ENCODE measurements at places on chromosomes 5 and 9.

DNA sequence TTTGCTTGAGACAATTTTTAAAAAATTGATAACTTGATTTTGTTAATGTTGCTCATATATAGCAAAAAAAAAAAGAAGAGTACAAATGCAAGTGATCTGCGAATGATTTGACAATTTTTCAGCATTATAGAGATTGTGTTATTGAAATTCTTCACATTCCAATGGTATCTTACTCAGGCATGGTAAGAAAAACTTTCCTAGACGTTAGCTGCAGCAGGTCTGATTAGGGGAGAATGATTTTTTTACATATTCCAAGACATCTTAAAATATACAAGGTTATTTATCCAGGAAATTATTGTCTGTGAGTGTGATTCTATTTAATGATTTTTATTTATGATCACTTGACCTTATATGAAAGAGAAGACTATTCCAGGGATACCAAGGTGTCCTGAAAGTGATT is 361.9 kb downstream of the MAT2B start:
- DNase-seq: no peak

GRCh38 chr5:40674661-40675235 is 5.0 kb upstream of the PTGER4 start:
- DNase-seq: no peak

GRCh38 chr5:65482736-65483545 is 1.2 kb upstream of the ADAMTS6 start:
- DNase-seq: peak; percentile 16

DNA sequence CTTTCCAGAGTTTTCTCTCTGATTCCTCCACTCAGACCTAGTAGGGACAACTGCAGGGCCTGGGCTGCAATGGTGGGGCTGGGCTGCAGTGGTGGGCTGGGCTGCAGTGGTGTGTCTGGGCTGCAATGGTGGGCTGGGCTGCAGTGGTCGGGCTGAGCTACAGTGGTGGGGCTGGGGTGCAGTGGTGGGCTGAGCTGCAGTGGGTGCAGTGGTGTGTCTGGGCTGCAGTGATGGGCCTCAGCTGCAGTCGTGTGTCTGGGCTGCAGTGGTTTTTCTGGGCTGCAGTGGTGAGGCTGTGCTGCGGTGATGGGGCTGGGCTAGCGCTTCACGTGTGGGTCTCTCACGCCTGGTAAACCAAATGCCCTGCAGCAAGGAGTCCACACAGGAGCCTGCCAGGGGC is 27.4 kb downstream of the ABO start:
- DNase-seq: no peak

- DNase-seq: peak; percentile 49
These were observed 61.8 kb upstream of the CPLX2 start for GRCh38 chr5:175809531-175810121.

- no peak for DNase-seq
These were observed 30.2 kb downstream of the C5orf15 start for GRCh38 chr5:133938039-133938821.

GRCh38 chr9:69174616-69175463 is 763 bp downstream of the TJP2 start:
- peak; percentile 47 for DNase-seq

GRCh38 chr5:57642698-57643097 is 160.1 kb upstream of the ACTBL2 start:
- DNase-seq: no peak

DNA sequence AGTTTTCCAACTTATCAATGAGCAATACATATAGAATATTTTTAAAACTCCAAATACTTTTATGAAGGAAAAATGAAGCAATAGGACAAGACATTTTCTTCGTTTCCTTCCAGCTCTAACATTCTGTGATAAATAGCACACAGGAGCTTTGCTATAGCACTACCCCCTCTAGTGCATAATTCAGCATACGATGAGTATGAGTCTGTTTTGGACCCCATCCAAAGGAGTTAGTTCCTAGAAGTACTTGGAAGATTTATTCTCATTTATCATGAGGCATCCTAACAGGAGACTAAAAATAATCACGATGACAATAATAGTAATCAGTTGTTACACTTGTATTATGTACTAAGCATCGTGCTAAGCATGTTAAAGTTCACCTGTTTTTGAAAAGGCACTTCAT is 1061.3 kb upstream of the DMAC1 start:
- no peak for DNase-seq

DNA sequence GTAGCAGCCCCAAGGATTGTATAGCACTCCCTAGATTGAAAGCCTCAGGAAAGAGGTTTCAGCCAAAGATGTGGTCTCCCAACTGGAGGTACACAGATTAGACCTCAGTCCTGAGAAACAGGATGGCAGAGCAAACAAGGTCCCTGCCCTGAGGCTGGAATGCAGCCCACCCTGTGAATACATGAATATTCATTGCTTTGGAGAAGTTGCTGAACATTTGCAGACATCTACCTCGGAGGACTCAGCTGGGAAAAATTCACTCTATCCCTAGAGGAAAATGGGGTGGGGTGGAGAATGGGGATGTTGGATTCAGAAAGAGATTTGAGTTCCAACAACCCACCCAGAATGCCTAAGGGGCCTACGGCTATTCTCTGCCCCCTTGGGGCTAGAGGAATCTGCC is 129.4 kb downstream of the SLIT3 start:
- no peak for DNase-seq

DNA sequence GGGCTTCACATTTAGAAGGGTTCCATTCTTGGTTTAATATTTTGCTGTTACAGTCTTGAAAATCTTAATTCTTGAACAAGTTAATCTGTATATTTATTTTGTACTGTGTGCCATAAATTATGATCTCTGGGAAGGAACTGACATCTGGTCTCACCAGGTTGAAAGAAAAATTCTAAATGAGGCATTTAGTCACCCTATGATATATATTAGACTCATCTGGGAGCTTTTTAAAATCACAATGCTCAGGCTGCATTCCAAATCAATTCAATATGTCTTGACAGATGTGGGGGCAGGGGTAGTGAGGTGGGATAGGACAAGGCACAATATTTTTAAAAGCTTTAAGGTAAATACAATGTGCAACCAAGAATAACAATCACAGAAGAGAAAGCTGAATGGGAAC is 569.2 kb downstream of the PRR16 start:
- DNase-seq: no peak

DNA sequence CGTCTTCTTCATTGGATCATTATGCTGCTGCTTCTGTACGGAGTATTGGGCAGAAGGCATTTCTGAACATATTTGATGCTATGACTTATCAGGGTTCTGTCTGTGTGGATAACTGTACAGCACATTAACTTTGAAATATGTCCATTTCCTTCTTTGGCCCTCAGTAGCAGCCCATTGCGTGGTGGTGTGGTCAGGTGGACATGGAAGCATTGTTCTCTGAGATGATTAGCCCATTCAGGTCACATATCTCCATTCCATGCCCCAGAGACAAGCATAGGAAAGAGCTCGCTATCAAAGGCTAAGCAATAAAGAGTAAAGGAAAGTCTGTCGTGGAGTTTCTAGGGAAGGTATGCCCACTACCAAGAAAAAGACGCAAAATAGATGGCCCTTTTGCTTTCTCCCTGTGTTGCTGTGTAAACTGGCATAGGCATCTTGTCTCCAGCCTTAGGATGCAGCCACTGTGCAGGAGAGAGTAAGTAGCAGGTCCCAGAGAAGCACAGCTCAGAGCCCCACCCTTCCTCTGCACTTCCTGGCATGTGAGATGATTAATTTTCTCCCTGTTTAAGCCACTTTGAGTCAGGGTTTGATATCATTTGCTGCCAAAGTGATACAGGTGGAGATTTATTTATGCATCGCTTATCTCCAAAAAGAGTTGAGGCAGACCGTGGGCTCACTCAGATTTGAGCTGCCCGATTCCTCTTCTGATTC is 221.9 kb downstream of the PDZD2 start:
- DNase-seq: no peak

GRCh38 chr5:151912360-151912759 is 12.3 kb downstream of the GLRA1 start:
- DNase-seq: no peak

- no peak for DNase-seq
These were observed 10.2 kb downstream of the DOCK8 start for GRCh38 chr9:224582-225520.

GRCh38 chr9:16824545-16825330 is 45.7 kb downstream of the BNC2 start:
- DNase-seq: no peak

GRCh38 chr5:11683666-11684065 is 220.6 kb downstream of the CTNND2 start:
- DNase-seq: peak; percentile 30

DNA sequence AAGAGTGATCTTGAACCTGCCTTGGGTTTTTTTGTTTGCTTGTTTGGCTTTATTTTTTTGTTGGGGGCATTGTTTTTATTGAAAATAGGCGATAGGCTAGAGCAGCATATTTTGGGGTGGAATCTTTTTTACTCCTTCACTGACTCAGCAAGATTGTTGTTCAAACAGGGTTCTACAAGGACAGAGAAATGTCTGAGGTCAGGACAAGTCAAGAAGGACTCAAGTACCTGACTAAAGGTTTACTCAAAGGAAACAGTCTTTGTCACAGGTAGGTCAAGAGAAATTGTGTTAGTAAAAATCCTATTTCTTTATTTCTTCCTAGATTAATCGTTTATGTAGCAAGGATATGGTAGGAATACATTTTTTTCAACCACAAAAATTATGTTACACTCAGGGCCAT is 1564.0 kb upstream of the CDH9 start:
- no peak for DNase-seq

DNA sequence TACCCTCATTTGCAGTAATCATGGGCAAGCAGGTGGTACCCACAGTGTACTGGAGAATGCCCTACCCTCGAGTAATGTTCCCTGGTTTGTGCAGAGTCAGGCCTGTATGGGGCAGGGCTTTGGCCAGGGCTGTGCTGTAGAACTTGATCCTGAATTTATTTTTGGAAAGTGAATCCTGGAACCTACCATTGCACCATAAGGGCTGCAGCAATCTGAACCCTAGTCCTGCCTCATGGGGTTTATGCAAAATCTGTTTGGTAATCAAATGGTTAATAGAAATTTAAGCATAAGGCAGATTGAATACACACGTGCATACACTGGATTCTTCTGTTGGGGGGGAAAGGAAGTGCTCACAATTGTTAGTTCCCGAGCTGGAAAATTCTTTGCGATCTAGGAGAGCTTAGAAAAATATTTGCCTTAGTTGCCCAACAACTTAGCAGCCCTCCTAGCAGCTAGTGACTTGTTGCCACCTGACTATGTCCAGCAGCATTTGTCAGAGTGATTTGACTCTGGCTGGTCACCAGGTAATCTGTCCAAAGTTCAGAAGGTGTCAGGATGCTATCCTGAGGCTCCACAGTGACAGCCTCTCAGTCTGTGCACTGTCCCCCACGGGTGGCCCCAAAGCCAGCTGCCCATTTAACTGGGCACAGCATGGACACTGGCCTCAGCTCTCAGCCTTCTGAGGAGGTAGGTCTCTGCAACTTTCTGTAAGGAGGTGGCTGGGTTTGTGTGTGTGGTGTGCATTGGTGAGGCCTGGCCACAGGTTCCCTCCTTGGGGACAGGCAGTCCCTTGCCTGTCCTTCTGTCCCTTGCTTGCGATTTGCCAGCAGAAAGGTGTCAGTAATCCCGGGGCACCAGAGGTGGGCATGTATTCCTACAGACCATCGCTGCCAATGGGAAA is 8.3 kb downstream of the MVB12B start:
- no peak for DNase-seq

DNA sequence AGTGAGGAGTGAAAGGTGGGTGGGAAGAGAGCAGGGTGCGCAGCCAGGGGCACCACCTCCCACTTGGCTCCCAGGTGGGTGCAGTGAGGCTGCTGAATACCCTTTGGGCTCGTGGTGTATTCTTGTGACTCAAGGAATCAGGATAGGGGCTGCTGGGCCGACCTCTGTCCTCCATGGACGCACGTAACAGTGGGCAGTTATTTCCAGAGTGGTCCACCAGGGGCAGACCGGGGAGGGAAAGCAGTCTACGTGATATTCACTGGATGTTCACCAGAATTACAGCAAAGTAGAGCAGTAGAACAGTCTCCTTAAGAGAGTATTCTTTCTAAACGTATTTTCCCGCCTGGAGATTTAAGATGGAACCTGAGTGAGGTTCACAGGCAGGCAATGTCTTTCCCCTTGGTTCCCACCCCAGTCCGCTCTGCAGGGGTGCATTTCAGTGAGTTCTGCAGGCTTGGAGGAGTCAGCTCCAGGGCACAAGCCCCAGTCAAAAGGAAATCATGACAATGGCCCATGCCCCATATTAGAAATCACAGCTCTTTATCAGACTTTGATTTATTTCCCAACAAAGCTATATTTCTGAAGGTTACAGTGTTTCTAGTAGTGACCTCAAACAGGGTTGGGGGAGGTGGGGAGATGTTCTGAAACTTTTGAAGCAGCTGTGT is 88.7 kb downstream of the SYK start:
- DNase-seq: no peak

DNA sequence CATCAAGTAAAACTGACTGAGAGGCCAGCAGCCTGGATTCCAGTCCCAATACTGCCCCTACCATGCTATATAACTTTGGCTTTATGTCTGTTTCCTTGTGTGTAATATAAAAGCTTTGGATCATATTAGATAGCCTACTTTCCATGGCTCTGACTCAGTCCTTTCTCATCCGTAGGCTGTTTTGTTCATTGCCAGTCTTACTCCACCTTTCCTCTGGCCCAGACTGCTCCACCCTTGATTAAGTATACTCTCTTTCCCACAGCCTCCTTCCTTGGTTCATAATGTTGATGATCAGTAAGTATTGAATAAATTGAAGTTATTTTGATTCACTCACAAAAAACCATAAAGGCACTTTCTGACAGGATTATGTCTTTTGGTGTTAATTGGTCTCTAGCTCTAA is 1.5 kb upstream of the MRPS30 start:
- DNase-seq: no peak

- DNase-seq: no peak
These were observed 3.6 kb downstream of the TMC1 start for GRCh38 chr9:72524820-72525540.

- DNase-seq: no peak
These were observed 177.8 kb upstream of the ZNF462 start for GRCh38 chr9:106684940-106685695.

- DNase-seq: peak; percentile 7
These were observed 555.2 kb downstream of the ACTL7B start for GRCh38 chr9:108300306-108301287.

DNA sequence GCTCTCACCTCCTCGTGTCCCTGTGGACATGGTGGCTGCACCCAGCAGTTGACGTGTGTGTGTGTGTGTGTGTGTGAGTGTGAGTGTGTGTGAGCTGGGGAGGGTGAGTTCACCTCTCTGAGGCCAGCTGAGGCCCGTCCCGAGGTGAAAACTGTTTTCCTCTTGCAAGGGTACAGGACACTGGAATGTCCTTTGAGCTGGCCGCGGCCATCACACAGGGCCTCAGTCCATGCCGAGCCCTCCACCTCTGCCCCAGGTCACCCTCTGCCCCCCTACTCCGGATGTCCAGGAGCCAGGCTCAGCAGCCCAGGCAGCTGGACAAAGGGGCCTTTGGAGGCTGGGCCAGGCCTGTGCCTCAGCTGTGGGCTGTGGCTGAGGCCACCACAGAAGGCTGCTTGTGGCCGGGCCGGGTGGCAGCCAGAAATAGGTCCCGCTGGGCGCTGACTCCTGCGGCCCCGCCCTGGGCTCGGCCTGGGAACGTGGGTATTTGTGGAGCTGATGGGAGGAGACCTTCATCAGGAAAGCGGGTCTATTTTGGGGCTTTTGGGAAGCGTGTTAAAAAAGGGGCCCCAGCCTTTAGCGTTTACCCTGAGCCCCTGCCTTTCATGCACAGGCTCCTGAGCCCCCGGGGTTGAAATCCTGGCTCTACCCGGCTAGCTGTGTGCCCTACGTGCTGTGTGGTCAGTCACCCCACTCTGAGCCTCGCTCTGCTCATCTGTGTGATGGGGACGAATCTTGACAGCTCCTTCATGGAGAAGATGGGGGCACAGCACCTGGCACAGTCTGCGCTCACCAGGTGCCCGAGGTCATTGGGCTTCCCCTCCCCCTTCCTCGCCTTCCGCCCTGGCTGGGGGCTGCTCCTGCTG is 75.1 kb upstream of the IER5L start:
- DNase-seq: peak; percentile 82

Data from Ammon's horn (tissue), 1 donor.